ENCODE measurements at places on chromosomes 1 and 21. TPM values are rescaled to one million over a fixed set of nuclear protein-coding genes. Genes with fewer than 3 reads are reported as not detected.

ALX3 gene
- 0.07 TPM for polyA plus RNA-seq

WNT2B gene
- 0.52 TPM for polyA plus RNA-seq

KRTAP7-1 gene
- not detected for polyA plus RNA-seq

SCNM1 gene
- polyA plus RNA-seq, result 16.7 TPM

PRKAA2 gene
- 0.56 TPM for polyA plus RNA-seq

NR1I3 gene
- polyA plus RNA-seq, result not detected

PROK1 gene
- polyA plus RNA-seq, result 0.06 TPM

RRAGC gene
- polyA plus RNA-seq, result 9.0 TPM

ST6GALNAC3 gene
- polyA plus RNA-seq, result 1.1 TPM

ELF3 gene
- 222 TPM for polyA plus RNA-seq

SV2A gene
- polyA plus RNA-seq, result 0.45 TPM

COL8A2 gene
- polyA plus RNA-seq, result 0.18 TPM

FCAMR gene
- not detected for polyA plus RNA-seq

SPSB1 gene
- 39.6 TPM for polyA plus RNA-seq

SH3GLB1 gene
- polyA plus RNA-seq, result 66.2 TPM

Data from adipose tissue (tissue), 3 donors.